ENCODE measurements at places on chromosomes 1 and 21.

DNA sequence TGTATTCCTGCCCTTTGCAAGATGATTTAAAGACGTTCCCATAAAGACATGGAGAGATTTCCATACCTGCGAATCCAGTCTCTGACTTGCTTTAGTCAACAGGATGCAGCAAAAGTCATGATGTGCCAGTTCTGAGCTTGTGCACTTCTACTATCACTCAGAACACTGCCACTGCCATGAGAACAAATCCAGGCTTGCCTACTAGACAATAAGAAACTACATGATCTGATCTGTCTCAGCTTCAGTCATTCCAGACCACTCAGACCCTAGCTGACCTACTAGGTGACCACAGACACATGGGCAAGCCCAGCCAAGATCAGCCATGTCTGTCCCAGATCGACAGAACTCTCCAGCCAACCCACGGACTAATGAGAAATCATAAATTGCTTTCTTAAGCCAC is 219.2 kb downstream of the RRAGC start:
- DNase-seq: no peak

DNA sequence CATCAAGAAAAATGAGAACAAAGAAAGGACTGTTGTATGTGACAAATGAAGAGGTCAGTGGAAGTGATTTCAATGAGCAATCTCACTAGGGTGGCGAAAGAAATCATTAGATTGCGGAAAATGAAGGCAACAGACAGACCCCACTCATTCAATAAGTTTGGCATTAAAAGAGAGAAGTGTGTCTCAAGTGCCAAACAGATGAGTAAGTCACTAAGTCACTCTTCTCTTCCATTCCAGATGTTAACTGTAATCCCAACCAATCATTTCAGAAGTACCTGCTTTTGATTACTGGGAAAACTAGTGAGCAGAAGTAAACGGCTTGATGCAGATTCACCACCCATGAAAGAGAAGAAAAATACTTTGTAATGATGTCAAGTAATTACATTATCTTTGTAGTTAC is 144.3 kb upstream of the PRMT6 start:
- DNase-seq: no peak

DNA sequence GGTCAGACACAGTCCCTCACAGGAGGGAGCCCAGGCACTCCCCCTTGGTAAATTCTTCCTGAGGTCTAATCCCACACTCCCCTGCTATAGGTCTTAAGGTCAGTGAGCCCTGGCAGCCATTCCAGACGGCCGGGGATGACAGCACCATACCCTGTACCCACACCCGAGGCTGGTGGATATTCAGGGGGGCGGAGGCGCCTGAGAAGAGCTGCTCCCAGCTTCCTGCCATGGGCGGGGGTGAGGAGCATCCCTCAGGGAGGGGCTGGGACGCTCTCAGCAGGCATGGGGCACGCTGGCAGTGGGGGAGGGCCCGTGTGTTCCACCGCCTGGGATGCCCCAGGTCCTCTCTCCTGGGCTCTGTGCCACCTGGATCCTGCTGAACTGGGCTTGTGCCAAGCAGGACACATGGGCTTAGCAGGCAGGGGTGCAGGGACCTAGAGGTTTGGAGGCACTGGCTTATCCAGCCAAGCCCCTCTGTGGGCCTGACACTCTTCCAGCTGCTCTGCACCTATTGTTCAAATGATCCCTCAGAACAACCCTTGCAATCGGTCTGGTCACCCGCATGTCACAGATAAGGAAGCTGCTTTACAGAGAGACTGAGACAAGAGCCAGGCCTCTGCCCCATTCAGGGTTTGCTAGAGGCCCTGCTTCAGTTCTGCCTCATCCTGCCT is 5.7 kb upstream of the ADGRB2 start:
- no peak for DNase-seq

- no peak for DNase-seq
These were observed 148.7 kb upstream of the LMO4 start for GRCh38 chr1:87179851-87180519.

DNA sequence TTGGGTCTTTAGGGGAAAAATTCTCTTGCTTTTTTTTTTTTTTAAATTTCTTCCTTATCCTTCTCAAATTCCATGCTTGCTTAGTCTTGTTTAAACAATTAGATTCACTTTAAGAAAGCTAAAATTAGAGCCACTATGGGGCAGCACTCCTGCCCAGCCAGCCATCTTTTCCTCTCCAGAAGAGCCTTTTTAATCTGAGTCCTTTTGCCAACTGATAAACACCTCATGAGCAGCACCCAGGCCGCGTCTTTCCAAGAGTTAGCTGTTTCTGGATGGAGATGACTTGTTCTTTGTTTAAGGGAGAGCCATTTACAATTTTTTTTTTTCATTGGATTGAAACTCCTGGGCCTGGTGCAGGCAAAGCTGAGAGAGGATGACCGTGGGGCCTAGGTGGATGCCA is 53.3 kb upstream of the TSPAN2 start:
- DNase-seq: no peak

DNA sequence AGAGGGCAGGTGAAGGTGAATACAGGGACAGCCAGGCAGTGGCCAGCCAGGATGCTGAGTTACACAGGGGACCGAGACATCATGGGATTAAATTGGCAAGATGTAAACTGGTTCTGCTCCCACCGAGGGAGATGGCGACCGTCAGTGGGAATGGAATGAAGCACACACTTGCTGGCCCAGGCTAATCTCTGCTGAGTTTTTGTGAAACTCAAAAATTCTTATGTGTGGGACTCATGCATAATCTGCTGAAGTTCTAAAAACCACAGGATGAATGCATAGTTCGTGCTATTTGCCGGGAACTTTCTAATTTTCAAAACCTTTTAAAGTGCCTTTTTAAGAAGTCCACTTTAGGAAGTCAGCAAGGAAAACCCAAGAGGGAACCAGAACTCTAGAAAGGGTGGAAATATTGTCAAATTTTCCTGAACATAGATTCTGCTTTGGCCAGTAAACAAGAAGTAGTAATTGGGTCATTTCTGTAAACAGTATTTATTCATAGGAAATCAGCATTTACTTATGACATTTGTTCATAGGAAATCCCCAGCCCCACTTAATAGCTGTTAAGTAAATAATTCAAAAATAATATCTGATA is 85.4 kb upstream of the ROR1 start:
- no peak for DNase-seq

DNA sequence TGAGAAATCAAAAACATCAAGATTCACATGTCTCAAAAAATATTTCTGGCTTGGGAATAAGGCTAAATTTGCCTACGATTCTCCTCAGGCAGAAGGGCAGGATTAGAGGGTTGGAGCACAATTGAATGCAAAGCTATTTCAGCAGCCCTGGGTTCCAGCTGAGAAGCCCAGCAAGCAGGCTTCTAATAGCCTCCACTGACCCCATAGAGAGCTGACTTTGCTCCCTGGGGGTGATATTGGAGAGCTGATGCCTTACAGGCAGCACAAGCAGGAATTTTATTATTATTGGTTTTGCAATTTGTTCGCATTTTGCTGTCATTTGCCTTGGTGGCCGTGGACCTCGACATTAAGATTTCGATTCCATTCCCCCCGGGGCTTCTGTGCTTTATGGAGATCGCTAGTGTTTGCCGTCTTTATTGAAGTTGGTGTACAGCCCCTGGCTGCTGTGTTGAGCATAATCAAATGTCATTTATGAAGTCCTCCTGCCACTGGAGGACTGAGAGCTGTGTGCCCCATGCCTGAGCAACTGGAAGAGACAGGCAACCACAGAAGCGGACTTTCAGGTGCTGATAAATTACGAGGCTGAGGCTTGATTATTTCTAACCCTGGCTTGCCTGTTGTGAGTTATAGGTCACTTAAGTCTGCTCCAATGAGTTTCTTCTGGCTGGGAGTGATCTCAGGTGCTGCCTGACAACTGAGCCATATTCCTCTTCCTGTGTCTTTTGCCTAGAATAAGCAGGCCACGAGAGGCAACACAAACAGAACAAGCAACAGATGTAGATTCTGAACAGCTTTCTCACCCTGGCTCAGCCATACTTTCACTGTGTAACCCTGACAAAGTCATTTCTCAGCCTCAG is 518.4 kb upstream of the CAMK1G start:
- no peak for DNase-seq

DNA sequence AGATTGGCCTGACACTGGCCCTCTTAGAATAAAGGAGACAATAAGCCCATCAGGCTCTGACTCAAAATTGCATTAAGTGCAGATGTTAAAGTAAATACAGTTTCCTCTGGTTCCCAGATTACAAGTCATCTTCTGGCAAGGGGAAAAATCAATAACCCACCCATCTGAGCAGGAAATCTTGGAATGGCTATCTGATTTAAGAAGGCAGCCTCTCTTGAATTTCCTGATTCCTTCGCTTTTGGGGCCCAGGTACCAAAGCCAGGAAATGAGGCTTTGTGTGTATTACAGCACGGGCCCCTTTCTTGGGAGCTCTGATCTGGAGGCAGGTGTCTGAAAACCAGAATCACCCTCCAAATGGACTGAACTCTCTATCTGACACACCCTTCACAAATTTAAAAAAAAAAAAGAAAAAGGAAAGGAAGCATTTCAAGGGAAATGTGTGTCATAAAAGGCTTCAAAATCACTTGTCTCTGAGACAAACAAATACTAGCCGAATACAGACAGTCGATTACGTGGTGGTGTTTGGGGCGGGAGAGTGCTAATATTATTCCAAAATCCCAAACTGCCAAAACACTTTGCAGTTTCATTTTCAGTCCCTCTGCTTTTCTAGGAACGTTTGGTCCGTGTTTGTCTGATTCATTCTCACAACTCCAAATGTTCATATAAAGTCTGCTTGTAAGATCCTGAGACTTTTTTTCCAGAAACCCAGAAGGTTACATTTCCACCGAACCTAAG is 240.9 kb upstream of the CAMK1G start:
- DNase-seq: no peak

- no peak for DNase-seq
These were observed 58.4 kb downstream of the ITPKB start for GRCh38 chr1:226680653-226681052.

GRCh38 chr1:182656842-182657397 is 27.5 kb downstream of the RGS8 start:
- no peak for DNase-seq

- DNase-seq: no peak
These were observed 25.3 kb upstream of the TRAPPC10 start for GRCh38 chr21:43986544-43987451.

GRCh38 chr1:66696771-66697170 is 55.5 kb upstream of the DYNLT5 start:
- DNase-seq: no peak

- DNase-seq: no peak
These were observed 225.3 kb downstream of the RGS7 start for GRCh38 chr1:241131636-241132194.

DNA sequence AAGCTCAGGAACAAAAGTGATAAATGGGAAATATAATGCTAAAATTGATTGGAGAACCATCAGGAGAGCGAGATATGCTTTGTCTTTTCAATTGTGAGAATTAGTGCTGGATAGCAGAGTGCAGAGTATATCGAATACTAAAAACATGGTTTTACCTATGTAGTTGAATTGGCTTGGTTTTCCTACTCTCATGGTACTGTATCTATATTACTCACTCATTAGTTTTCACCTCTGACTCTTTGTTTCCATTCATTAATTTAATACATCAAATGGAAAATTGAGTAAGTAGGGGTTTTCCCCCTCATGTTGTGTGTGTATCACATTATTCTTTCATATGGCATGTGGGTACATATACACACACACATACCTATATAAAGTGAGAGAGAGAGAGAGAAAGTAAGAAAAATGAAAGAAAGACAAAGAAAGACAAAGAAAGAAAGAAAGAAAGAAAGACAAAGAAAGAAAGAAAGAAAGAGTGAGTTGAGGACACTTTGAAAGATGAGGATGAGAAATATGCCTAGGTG is 1574.5 kb downstream of the MRPL39 start:
- no peak for DNase-seq

- no peak for DNase-seq
These were observed 17.3 kb upstream of the SLC35A3 start for GRCh38 chr1:99952522-99952921.

DNA sequence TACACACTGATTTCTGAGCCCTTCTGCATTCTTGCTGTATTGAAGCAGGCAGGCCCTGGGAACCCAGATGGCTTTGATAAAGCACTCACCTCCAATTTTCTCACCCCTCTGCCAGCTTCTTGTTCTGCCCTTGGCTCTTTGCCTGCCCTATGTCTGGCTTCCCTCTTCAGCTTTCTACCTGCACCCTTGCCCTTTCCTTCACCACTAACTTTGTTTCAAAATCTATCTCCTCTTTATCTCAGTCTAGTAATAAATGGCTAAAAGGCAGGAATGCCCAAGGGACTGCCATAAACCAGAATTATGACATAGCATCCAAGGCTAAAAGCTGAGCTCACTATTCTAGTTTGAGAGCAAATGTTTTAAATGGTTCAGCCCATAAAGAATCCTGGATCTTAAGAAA is 178.7 kb downstream of the TNR start:
- no peak for DNase-seq

DNA sequence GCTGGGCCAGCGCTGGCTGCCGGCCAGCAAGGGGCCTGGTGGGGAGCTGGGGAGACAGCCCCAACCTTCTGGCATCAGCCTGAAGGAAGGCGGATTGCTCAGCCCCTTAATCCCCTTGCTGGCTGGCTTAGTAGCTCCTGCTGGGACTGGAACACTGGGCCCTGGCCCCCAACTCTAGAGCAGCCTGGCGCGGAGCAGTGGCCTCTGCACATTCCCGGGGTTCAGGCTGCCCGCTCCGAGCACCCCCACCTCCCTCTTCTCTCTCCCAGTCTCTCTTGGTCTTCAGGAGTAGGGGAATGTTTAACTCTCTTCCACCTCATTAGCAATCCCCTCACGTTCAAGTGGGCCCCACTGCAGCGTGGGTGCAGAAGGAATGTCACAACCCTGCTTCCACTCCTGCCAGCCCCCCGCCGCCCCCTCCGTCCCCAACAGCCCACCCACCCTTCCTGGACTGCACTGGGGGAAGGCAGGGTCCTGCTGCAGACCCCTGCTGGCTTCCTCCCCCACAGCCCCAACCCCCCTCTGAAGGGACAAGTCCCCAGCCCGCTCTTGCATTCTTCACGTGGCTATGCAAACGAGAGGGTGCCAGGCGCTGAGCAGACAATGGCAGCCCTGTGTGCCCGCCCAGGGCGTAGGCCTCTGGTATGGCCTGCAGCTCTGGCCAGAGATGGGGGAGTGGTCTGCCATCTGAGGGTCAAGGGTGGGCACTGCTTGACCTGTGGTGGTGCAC is 980 bp upstream of the CLDN19 start:
- DNase-seq: no peak

DNA sequence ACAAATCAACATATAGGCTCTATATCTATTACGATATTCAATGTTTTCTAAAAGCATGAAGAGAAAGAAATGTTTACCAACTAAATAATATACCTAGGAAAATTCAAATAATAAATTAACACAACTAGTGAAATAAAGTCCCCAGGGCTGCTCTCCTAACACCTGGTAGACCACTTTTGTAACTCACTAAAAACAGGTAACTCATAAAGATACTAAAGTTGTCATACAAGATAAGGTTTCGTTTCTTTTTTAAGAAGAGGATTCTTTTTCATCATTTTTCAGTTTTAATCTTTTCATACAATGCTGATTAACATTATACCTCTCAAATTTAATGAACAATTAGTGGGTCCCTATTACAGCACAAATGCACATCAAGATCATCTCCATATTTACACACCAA is 99.0 kb downstream of the ZZZ3 start:
- DNase-seq: no peak

GRCh38 chr1:15008783-15009729 is 144.5 kb upstream of the TMEM51 start:
- DNase-seq: no peak
